Cerebellar cortex (tissue), 1 donor: ENCODE measurements at places on chromosomes 12 and 14.

GRCh38 chr12:78853231-78853630, 11.3 kb upstream of the SYT1 start:
- no peak for DNase-seq

GRCh38 chr14:52363041-52363704, 49.1 kb downstream of the PTGER2 start:
- DNase-seq: no peak

- no peak for DNase-seq
Observed at GRCh38 chr12:6788972-6789924, at the start of gene CD4. CD4 (plus strand) TSS chr12:6789528; CDS start chr12:6800139, 10,611 bp downstream.

DNA sequence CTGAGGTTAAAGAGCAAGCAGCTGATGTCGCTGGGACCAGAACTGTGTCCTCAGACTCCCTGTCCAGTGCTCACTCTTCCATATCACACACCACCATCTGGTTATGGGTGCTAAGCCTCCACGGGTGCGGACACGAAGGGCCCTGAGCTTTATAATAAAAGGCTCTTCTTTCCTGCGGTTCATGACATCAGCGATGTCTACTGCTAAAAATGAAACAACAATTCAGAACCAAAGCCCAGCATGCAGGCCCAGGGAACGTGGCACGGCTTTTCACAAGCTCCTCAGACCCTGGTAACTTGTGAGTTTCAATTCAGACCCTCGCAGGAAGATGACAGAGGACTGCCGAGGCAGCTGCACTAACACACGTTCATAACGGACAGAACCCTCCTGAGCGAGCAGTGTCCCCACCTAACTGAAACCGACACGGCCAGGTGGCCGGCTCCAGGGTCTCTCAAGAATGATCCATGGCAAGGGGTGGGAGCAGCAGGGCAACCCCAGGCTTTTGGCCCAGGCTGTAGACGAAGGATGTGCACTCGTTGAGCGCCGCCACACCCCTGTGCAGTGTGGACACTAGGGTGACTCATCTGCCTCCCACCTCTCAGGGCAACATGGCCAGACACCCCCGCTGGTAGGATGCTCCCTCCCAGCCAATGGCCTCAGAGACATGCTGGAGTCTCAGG, 180.3 kb downstream of the CALM1 start:
- no peak for DNase-seq

DNA sequence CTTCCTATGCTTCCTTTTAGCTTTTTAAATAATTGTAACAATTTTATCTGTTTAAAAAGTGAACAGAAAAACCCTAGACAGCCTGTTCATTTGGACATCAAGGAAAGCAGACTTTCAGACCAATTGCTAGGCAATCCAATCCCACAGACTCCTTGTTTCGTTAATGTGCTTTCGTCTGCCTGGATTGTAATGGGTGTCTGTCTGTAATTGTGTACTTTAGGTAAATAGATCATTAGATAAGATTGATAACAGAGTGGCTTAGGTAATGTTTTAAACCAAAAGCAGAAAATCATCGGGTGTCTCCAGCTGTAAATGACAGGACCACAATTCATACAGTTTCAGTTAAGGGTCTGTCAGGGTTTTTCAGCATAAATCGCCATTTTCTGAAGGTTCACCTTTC, 19.6 kb downstream of the CCDC60 start:
- no peak for DNase-seq

DNA sequence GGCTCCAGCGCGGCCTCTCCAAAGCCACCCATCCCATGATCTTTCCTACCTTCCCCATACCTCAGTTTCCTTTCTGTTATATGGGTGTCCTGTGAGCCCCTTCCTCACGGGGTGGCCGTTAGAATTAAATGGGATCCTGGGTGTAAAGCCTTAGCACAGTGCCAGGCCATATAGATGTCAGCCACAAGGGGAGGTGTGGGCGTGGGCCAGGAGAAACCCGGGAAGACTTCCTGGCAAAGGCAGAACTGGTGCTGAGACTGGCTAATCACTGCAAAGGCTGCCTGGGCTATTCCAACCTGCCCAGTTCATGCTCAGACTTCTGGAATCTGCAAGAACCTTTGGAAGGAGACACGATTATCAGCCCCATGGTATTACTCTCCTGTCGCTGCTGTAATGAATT, 11.0 kb upstream of the NCOR2 start:
- DNase-seq: no peak

- DNase-seq: no peak
Observed at GRCh38 chr12:26646571-26646970, 186.4 kb downstream of the ITPR2 start.

DNA sequence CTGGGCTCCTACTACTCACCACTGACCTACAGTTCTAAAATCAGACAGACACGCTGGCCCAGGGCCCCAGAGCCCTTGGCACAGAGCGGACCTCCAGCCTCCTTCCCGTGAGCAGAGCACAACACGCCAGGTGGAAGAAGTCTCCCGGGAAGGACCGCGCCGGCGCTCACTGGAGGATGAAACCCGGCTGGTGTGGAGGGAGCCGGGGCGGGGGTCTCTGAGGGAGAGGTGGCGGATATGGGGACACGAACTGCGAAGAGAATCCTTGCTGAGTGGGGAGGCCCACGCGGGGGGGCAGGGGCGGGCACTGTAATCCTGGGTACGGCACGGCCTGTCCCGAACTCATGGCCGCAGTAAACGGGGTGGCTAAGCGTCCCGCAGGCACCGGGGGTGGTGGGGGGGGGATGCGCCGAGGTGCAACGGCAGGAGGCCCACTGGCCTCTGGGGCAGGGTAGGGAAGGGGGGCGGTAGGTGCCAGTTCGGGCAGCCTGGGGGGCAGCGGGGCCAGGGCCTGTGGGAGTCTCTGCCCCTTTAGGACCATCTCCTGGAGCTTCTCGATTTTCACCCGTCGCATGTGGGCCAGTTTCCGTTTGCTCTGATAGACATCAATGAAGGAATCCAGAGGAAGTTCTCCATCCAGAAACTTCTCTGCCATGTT, 28.8 kb downstream of the VPS37B start:
- DNase-seq: peak; percentile 62

- peak; percentile 36 for DNase-seq
Observed at GRCh38 chr12:50572287-50572686, 67.5 kb downstream of the DIP2B start.

DNA sequence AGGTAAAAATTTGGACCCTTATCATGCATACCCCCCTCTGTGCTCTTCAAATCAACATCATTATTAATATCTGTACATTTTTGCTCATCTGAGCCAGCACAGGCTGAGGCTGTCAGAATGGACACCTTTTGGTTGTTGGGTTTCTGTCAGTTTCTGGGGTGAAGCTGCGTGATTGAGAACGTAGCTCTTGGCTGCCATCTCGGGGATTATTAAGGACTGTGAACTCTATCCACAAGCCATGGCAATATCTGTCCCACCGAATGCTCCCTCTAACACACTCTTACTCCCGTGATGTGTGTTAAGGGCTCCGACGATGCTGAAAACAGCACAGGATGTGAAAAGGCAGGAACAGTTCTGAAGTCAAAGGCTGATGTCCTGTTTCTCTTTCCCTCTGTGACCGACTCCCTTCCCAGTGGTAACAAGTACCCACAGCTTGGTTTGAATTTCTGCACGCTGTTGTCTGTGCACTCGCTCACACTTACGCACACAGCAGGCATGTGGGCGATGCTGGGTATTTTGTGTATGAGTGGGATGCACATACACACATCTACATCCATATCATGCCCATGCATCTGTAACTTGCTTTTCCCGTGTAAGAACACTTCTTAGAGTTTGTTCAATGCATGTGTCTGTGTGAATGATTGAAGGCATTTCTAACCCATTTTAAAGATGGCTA, 405.6 kb downstream of the TMEM121 start:
- peak; percentile 7 for DNase-seq

GRCh38 chr12:5780536-5780935, 164.5 kb downstream of the ANO2 start:
- no peak for DNase-seq

- no peak for DNase-seq
Observed at GRCh38 chr12:55336002-55336401, 5.5 kb downstream of the OR6C3 start.

DNA sequence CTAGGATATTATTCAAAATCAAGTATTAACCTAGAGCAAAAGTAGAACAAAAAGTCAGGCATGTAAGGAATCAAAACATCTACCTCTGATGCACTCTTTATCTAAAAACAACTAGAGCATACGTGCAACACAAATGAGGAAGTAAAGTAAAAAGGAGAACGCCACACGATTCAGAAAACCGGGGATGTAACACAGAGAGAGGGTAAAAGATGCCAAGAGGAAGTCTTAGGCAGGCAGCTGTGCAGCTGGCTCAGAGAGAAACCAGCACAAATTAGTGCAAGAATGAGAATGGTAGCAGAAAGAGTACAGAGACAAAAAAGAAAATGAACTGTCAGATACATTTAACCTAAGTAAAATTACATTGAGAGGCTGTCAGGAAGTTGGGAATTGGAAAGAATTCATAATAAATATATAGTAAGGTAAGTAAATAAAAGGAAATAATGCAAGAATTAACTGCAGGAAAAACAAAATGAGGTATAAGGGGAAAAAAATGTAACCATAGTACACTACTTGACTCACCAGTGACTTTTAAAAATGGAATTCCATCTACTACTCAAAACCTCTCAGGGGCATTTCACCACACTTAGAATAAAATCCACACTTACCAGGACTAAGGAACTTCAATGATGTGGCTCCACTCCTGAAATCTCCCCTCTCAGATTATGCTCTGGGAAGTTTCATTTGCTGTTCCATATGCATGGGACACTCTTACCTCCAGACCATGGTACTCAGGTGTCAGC, 17.1 kb downstream of the BCAT1 start:
- DNase-seq: no peak

DNA sequence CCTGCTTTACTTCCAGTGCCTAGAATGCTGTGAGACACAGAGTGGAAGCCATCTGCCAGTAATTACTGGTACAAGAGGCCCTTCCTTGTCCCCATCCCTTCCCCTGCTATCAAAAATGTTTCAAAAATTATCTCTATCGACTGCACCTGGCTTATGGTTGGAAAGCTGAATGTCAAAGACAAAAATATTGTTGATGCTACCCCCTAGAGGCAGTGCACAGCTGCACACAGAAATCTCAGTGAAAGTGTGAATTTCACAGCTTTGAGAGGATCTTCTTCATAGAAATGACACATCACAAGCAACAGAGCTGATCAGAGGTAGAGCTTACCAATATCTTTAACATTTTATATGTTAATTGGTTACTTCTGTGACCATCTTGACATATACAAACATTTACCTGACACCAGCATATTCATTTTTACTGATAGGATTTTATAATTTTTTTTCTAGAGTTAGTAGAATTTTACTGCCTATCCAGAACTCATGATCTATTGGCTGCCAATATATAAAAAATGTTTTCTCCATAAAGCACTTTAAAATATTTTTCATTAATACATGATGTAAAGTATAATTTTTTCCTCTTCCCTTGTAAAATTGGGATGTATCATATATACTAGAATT, 138.0 kb downstream of the AACS start:
- peak; percentile 29 for DNase-seq

GRCh38 chr12:120249875-120250795, 15.4 kb downstream of the PXN start:
- no peak for DNase-seq
